ENCODE measurements at places on chromosomes 2 and 18.

DNA sequence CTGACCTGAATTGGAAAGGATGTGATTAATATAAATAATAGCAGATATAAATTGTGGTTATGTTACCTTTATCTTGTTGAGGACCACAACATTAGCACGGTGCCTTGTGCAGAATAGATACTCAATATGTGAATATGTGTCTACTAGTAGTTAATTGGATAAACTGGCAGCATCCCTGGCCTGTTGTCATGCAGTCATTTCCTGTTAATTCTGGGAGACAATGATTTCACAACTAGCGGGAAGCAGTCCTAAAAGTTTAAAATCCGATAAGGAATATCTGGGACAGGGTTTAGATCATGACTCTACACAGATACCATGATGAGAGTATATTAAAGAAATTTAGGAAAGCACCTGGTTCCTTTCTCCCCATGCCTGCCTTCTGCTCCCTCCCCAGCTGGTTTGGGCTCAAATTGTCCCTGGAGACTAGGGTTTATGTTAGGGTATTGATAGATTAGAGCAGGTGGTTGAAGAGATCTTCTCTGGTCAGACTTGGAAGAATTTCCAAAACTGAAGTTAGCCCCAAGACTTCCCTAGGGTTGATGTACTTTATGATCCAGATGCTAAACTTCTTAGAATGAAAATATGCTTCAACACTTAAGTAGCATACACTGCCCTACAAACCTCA, 32.8 kb downstream of the CYBRD1 start:
- no peak for DNase-seq

DNA sequence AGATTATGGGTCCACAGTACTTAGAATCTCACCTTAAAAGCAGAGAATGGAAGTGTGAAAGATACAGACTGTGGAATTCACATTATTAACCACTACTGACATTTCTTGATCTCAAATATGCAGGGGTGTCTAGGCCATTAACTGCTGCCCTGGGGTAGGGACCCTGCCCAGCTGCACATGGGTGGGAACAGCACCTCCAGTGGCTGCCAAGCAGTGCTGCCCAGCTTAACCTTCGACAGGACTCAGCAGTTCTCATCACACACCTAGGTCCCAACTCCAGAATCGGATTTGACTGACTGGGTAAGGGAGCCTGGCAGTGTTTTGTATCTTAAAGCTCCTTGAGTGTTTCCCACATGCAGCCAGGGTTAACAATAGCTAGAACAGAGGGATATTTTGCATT, 14.9 kb downstream of the ERFE start:
- DNase-seq = no peak

GRCh38 chr18:62808123-62808522, 92.8 kb downstream of the PHLPP1 start:
- no peak for DNase-seq

DNA sequence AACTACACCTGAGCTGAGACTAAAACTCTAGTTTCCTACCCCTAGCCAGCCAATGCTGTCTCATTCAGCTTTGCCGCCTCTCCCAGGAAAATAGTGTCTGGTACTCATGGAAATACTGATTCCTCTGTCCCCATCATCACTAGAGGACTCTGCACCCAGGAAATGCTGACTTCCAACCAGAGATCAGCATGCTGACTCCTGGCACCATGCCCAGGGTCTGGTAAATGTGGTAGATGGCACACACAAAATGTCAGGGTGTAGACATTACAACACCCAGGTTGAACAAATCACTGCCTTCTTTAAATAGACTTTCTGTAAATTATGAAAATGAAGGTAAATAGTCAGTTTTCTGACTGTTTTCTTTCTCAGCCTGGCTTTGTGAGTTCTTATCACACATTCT, 307.3 kb upstream of the CHAC2 start:
- DNase-seq = no peak

GRCh38 chr2:46001290-46001689, 295.9 kb upstream of the EPAS1 start:
- DNase-seq = no peak

- DNase-seq = no peak
Observed at GRCh38 chr18:58570360-58571064, 58.4 kb downstream of the ALPK2 start.

DNA sequence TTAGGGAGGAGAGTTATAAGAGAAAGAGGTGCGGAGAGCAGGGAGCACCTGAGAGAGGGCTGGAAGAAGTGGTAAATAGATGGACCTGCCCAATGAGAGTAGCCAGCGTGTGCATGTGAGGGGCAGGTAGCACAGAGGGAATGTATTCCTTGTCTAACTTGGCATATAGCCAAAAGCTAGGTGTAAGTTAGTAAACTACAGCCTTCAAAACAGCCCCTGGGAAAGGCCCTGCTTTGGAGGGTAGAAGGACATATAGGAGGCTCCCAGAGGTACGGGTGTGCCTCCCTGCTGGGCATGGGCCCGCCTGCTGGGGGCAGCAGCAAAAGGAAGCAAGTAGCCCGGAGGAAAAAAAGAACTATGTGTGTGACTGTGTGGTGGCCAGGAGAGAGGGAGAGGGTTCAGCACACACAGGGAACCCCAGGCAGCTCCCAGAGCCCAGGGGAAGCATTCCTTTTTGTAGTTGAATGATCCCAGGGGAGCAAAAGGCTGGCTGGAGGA, 48.0 kb downstream of the TCF7L1 start:
- DNase-seq = no peak

DNA sequence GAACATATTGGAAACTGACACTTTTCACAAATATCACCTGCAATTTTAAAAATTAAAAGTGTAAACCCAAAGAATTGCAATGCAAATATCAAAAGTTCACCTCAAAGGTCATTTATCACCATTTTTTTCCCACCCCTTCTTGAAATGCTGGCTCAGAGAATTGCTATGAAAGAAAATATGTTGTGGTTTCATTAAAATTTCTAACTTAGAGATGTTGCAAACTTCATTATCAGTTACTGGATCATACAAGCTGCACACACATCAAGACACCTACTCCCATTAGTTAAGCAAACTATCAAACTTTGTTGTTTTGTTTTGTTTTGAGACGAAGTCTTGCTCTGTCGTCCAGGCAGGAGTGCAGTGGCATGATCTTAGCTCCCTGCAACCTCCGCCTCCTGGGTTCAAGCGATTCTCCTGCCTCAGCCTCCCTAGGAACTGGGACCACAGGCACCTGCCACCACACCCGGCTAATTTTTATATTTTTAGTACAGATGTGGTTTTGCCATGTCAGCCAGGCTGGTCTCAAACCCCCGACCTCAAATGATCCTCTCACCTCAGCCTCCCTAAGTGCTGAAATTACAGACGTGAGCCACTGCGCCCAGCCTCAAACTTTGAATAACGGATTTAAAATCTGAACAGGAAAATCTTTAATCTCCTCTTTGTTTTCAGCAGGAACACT, 37.0 kb downstream of the STK39 start:
- DNase-seq = no peak

GRCh38 chr2:100045000-100045399, 97.4 kb downstream of the AFF3 start:
- DNase-seq = no peak

DNA sequence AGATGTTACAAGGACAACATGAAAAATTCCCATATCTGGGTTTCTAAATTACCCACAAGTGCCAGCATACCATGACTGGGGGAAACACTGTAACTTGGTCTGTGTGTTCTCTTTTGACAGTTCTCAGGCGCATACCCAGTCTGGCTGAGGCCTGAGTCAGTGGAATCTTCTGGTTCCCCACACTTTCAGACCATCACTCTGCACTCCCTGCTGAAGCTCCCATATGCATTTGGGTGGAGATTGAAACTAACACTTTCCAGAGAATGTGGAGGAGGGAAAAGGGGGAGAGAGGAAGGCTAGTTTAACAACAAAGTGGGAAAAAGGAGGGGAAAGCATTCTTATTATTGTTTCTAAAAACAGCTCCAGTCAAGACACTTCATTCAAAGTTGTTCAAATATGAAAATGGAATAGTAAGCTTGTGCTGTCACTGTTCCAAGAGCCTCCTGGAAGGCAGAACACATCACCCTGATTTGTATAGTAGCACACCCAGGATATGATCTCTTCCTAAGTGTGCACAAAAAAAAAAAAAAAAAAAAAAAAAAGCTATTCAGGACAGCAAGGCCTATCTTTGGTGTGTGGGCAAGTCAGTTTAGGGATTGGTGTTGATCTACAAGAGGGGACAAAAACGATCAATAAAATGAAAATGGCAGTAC, 48.1 kb upstream of the CTIF start:
- no peak for DNase-seq

Measured in stimulated activated CD4-positive, alpha-beta T cell treated with anti-CD3 and anti-CD28 coated beads, Interleukin-4, amount 100 ng/mL, for 48 hours (primary cell).